HepG2 (cell line): ENCODE measurements at places on chromosomes 5 and 9. TPM values are rescaled to one million over a fixed set of nuclear protein-coding genes. Genes with fewer than 3 reads are reported as not detected.

The LURAP1L gene
- 6.5 and 6.7 TPM in 2 replicates for total RNA-seq

The TMC1 gene
- 0.02 TPM in 1 of 2 replicates, not detected in the other for total RNA-seq

The PCDH12 gene
- not detected in 2 replicates for total RNA-seq

DNA sequence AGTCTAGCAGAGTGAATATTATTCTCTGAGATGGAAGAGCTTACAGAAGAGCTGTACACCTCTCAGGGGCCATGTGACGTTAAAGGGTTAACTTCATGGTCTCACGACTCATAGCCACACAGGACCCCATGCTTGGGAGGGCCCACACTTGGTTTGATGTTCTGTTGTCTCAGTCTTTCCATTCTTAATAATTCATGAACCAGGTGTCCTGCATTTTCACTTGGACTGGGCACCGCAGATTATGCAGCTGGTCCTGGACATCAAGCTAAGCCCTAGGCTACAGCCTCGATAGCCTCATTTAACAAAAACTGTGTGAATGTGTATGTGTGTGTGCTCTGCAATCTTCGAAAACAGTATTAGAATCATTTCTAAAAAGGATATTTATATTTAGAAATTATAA, 323.5 kb downstream of the PLK2 start:
- H3K4me1 ChIP-seq, result no peaks in the 10 kb centered on the region
- no peak for DNase-seq
- H3K36me3 ChIP-seq, result no peaks in the 10 kb centered on the region
- H3K27me3 ChIP-seq, result no peaks in the 10 kb centered on the region
- H3K4me3 ChIP-seq, result no peak overlapping the region
- H3K27ac ChIP-seq, result no peak overlapping the region

- no peak overlapping the region for H3K27ac ChIP-seq
- no peaks in the 10 kb centered on the region for H3K36me3 ChIP-seq
Measured at GRCh38 chr5:141838326-141839014, 39.7 kb downstream of the PCDH1 start.
